Upper lobe of left lung (tissue), 6 donors: ENCODE measurements at places on chromosomes 11 and 22. TPM values are rescaled to one million over a fixed set of nuclear protein-coding genes. Genes with fewer than 3 reads are reported as not detected.

GRCh38 chr22:24026056-24026455 is 15.0 kb downstream of the CABIN1 start:
- no peaks in the 10 kb centered on the region for H3K27me3 ChIP-seq
- no peak overlapping the region for H3K4me3 ChIP-seq
- no peak for DNase-seq

- H3K27ac ChIP-seq, result peak overlapping the region; percentile 58
- no peaks in the 10 kb centered on the region for H3K36me3 ChIP-seq
- H3K4me3 ChIP-seq, result no peak overlapping the region
- peaks cover 21% of the 10 kb centered on the region for H3K4me1 ChIP-seq
Measured at GRCh38 chr22:39496131-39496838, 5.8 kb upstream of the MIEF1 start.

DNA sequence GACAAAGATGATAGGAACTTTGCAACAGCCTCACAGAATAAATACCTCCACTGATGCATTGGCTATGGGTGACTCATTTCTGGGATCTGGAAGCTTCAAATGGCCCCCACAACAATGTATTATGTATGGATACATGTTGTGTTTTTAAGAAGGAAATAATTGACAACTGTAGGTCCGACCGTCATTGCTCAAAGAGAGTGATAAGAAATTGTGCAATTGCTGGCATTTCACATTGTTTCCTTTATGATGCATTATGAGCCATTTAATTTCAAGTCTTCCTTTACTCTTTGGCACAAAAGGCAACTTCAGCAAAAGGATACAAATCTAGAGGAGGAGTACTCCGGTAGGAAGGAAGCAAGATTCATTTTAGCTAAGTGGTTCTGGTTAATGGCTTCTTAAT is 2.0 kb downstream of the ANO3 start:
- no peaks in the 10 kb centered on the region for H3K36me3 ChIP-seq
- no peak for DNase-seq
- H3K4me3 ChIP-seq, result no peak overlapping the region

DNA sequence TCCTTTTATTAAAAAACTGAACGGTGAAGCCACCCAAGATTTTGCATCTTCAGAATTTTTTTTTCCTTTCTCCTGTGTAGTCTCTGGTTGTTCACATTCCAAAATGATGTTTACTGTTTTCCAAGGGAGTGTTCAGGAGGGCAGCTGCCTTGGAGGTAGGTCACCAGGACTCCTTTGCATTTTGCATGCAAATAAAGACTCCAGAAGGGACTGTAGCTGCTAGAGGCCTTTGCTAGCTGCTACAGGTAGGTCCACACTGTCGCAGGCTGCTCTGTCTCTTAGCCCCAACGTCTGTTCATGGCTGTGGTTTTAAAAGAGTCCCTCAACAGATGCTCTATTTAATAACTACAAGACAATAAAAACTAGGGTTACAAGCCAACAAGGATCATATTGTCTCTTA is 11.4 kb downstream of the CTSC start:
- H3K27ac ChIP-seq, result no peak overlapping the region
- H3K27me3 ChIP-seq, result no peaks in the 10 kb centered on the region
- no peak for DNase-seq
- H3K4me1 ChIP-seq, result peaks cover 10% of the 10 kb centered on the region
- no peaks in the 10 kb centered on the region for H3K36me3 ChIP-seq

- no peaks in the 10 kb centered on the region for H3K27me3 ChIP-seq
- DNase-seq, result no peak
- H3K36me3 ChIP-seq, result no peaks in the 10 kb centered on the region
- H3K27ac ChIP-seq, result no peak overlapping the region
- H3K4me3 ChIP-seq, result no peak overlapping the region
Measured at GRCh38 chr11:41400819-41401382, 58.6 kb downstream of the LRRC4C start.

- peaks cover 6% of the 10 kb centered on the region for H3K4me1 ChIP-seq
- no peak for DNase-seq
- no peak overlapping the region for H3K27ac ChIP-seq
- no peaks in the 10 kb centered on the region for H3K36me3 ChIP-seq
- H3K4me3 ChIP-seq, result no peak overlapping the region
Measured at GRCh38 chr11:73493956-73494598, 103.8 kb downstream of the FAM168A start.

DNA sequence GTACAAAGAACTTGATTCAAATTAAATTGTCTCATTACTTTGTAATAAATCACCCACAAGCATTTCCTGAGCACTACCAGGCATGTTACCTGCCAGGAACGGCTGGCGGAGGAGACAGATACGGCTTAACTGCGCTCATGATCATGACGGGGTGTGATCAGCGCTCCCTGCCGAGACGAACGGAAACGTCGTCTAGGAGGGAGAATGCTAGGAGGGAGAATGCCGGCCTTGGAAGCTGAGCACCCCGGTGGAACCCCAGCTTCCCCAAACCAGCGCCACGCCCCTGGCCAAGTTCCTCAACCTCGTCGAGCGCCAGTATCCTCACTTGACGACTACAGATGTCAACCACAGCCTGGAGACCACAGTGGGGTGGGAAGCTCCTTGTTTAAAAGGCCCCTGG is 272.8 kb downstream of the CTTN start:
- no peaks in the 10 kb centered on the region for H3K27me3 ChIP-seq
- no peak overlapping the region for H3K4me3 ChIP-seq
- H3K27ac ChIP-seq, result no peak overlapping the region
- no peaks in the 10 kb centered on the region for H3K36me3 ChIP-seq
- no peak for DNase-seq
- H3K4me1 ChIP-seq, result no peaks in the 10 kb centered on the region

- H3K27me3 ChIP-seq, result no peaks in the 10 kb centered on the region
- H3K27ac ChIP-seq, result no peak overlapping the region
- DNase-seq, result peak; percentile 6
- H3K4me1 ChIP-seq, result no peaks in the 10 kb centered on the region
- H3K36me3 ChIP-seq, result no peaks in the 10 kb centered on the region
- H3K4me3 ChIP-seq, result no peak overlapping the region
Measured at GRCh38 chr11:112837162-112837826, 123.9 kb upstream of the NCAM1 start.

GRCh38 chr11:128189823-128190222 is 397.5 kb downstream of the ETS1 start:
- no peak for DNase-seq
- peaks cover 10% of the 10 kb centered on the region for H3K4me1 ChIP-seq
- no peaks in the 10 kb centered on the region for H3K36me3 ChIP-seq
- H3K4me3 ChIP-seq, result no peak overlapping the region

DNA sequence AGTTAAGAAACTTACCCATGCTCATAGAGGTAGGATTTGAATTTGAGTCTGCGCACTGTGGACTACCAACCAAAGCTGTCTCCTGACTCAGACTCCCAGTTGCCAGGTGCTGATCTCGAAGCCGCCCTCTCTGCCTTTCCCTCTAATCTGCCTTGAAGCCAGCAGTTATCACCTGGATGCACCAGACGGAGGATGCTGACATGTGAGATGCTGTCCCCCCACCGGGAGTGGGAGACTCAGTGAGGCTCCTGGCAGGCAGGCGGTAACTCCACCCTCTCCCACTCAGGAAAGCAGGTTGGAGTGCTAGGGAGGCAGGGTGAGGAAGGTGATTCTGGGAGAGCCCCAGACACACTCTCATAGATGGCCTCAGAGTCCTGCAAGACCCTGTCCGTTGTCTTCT is 40.4 kb downstream of the KIAA1671 start:
- H3K27ac ChIP-seq, result peak overlapping the region; percentile 17
- no peaks in the 10 kb centered on the region for H3K27me3 ChIP-seq

DNA sequence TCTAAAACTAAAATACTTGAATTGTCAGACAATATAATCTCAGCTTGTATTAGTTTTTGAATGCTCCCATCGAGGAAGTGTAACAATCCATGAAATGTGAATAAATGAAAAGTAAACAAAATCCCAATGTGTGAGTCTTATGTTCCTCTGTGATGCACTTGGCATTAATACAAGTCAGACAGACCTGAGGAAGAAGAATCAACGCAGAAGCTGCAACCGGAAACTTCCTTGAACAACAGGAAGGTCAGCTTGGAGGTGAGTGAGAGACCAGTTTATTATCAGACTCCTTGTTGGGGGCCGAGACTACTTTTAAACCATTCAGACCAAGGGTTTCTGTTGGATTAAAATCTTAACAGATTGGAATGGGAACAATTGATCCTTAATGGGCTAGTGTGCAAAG is 24.2 kb downstream of the NUP50 start:
- no peaks in the 10 kb centered on the region for H3K4me1 ChIP-seq
- no peak overlapping the region for H3K4me3 ChIP-seq
- DNase-seq, result no peak
- no peak overlapping the region for H3K27ac ChIP-seq

DNA sequence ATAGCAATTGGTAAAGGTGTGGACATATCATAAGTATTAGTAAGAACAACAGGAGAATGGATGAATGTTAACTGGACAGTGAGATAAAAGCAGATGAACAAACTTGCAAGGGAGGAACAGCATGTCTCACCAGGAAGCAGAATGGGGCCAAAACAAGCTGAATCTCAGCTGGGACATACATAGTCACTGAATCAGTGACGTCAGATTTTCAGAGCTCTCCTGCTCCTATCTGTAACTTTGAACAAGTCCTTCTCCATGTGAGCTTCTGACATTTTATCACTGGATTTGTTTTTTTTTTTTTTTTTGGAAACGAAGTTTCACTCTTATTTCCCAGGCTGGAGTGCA is 118.7 kb downstream of the BBOX1 start:
- no peak overlapping the region for H3K27ac ChIP-seq
- H3K4me1 ChIP-seq, result no peaks in the 10 kb centered on the region
- no peaks in the 10 kb centered on the region for H3K36me3 ChIP-seq
- H3K27me3 ChIP-seq, result no peaks in the 10 kb centered on the region
- DNase-seq, result no peak

- H3K4me3 ChIP-seq, result no peak overlapping the region
- no peak overlapping the region for H3K27ac ChIP-seq
- H3K4me1 ChIP-seq, result no peaks in the 10 kb centered on the region
- no peak for DNase-seq
- H3K36me3 ChIP-seq, result no peaks in the 10 kb centered on the region
Measured at GRCh38 chr11:126740846-126741245, 259.7 kb downstream of the KIRREL3 start.

GRCh38 chr11:12765428-12765827 is 91.2 kb downstream of the TEAD1 start:
- H3K27ac ChIP-seq, result peak overlapping the region; percentile 6
- peaks cover 9% of the 10 kb centered on the region for H3K4me1 ChIP-seq
- H3K36me3 ChIP-seq, result peaks cover 12% of the 10 kb centered on the region
- H3K27me3 ChIP-seq, result no peaks in the 10 kb centered on the region
- H3K4me3 ChIP-seq, result no peak overlapping the region
- DNase-seq, result peak; percentile 75

GRCh38 chr11:44877571-44878497 is 72.8 kb downstream of the TP53I11 start:
- DNase-seq, result no peak
- peaks cover 7% of the 10 kb centered on the region for H3K4me1 ChIP-seq
- no peak overlapping the region for H3K4me3 ChIP-seq
- H3K36me3 ChIP-seq, result no peaks in the 10 kb centered on the region
- no peak overlapping the region for H3K27ac ChIP-seq

DNA sequence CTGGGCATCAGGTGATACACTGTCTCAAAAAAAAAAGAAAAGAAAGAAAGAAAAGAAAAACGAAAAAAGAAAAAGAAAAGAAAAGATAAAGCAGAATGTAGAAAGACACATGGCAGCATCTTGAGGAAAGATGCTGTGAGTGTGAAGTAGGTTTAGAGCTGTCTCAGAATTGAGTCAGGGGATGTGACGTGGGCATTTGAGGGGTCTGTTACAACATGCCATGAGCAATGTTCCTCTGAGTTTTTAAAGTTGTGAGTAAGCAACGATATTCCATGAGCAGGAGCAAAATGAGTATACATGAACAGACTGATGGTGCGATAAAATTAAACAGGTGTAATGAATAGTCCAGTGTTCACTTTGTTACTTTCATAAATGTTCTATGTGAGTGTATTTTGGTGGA is 11.3 kb upstream of the QSER1 start:
- no peak overlapping the region for H3K4me3 ChIP-seq
- DNase-seq, result no peak
- H3K36me3 ChIP-seq, result no peaks in the 10 kb centered on the region
- H3K27me3 ChIP-seq, result no peaks in the 10 kb centered on the region

GRCh38 chr11:85682330-85683305 is 3.4 kb downstream of the CCDC89 start:
- H3K4me1 ChIP-seq, result peaks cover 7% of the 10 kb centered on the region
- no peaks in the 10 kb centered on the region for H3K36me3 ChIP-seq
- peak; percentile 64 for DNase-seq

GRCh38 chr11:105189581-105189980 is 50.0 kb upstream of the CARD18 start:
- H3K4me1 ChIP-seq, result no peaks in the 10 kb centered on the region
- peak; percentile 47 for DNase-seq
- H3K4me3 ChIP-seq, result no peak overlapping the region
- no peaks in the 10 kb centered on the region for H3K36me3 ChIP-seq
- H3K27ac ChIP-seq, result no peak overlapping the region
- H3K27me3 ChIP-seq, result no peaks in the 10 kb centered on the region

- no peak for DNase-seq
- no peaks in the 10 kb centered on the region for H3K27me3 ChIP-seq
- peaks cover 15% of the 10 kb centered on the region for H3K4me1 ChIP-seq
- no peak overlapping the region for H3K27ac ChIP-seq
- no peaks in the 10 kb centered on the region for H3K36me3 ChIP-seq
Measured at GRCh38 chr11:107587306-107587979, 3.5 kb upstream of the ELMOD1 start.

ALG8 gene
- 19.6 TPM for total RNA-seq

SCUBE1 gene
- 19.2 TPM for total RNA-seq

PIWIL4 gene
- total RNA-seq, result 2.7 TPM

LRRC75B gene
- 14.8 TPM for total RNA-seq

OR6X1 gene
- total RNA-seq, result not detected

OR51F2 gene
- total RNA-seq, result not detected

PPP6R3 gene
- total RNA-seq, result 101 TPM

SLC16A8 gene
- total RNA-seq, result not detected

P4HA3 gene
- total RNA-seq, result not detected
